ENCODE measurements at places on chromosomes 2 and 18.

DNA sequence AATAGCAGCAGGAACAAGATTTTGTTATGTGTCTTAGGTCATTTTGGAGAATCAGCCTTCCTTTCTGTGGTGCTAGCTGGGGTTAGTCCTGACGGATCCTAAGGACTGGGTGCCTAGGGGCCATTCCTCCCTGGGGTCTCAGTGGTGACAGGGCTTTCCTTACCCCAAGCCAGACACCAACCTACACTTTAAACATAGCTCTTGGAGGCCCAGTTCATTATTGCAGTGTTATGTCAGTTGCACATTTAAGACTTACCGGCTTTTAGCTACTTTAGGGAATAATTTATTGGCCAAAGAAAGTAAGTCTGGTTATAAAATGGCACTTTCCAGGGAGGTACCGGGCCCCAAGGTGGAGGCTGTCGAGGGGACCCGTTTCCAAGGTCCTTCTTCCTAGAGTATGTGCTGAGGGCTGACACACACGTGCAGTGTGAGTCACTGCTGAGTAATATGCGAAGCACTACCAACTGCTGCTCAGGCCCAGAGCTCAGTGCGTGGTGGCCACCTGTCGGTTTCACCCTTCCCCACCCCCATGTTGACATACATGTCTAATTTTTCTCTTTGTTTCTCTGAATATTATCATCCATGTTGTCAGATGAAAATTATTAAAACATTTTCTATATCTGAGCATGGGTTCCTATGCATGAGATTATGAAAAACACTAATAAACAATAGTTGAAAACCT is 37.0 kb upstream of the GRHL1 start:
- peak; percentile 17 for DNase-seq

GRCh38 chr2:57760381-57760801 is 286.2 kb upstream of the VRK2 start:
- DNase-seq: no peak

DNA sequence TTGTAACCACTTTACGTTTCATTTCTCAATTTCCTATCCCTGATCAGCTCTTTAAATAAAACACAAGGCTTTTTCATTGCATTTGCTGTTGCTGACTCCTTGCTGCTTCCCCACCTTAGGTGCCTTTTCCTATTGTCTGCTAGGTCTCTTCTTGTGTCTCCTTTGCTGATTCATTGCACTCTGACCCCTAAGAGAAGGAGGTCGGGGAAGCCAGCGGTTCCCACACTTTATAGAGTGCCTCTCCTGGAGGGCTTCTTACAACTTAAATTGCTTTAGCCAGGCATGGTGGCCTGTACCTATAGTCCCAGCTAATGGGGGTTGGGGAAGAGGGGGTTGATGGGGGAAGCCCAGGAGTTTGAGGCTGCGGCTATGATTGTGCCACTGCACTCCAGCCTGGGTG is 495.0 kb downstream of the DLGAP1 start:
- no peak for DNase-seq

DNA sequence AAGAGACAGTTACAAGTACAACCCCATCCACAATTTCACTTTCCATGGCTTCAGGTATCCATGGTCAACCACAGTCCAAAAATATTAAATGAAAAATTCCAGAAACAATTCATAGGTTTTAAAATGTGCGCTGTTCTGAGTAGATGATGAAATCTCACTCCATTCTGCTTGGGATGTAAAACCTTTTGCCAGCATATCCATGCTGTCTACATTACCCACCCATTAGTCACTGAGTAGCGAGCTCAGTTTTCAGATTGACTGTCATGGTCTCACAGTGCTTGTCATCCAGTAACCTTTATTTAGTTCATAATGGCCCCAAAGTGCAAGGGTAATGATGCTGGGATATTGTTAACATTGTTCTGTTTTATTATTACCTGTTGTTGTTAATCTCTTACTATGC is 40.5 kb downstream of the SMAD4 start:
- DNase-seq: peak; percentile 56

DNA sequence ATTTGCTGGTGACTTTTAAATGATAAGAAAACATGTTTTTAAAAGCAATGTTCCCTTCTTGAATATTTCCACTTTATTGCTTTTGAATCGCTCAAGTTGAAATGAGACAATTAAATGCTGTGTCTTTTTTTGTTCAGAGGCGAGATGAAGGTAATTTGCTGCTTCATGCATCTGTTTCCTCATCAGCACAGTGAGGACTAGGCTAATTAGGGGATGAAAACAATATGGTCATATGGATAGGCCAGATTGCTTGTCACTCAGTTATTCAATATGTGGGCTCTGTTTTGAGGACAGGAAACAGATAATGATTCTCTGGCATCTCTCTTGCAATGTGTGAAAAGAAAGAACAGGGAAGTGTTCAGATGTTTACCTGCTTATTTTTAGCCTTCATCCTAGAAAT is 61.0 kb downstream of the ERBB4 start:
- no peak for DNase-seq

DNA sequence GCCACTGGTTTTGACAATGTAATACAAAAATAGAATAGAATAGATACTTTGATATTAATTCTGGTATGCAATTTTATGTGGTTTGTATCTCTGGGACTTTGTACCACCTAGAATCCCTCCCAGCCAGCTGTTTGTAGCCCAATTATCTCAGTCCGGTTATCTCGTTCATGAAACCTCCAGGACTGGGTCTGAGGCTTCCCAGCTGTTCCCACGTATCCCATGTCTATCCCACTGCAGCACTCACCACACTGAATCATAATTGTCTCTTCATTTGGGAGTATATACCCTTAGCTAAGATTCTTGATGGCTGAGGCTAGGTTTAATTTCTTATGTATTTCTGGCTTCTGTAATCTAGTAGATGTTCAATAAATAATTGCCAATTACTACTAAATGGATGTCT is 104.4 kb upstream of the MAPRE2 start:
- no peak for DNase-seq

- no peak for DNase-seq
These were observed 98.1 kb upstream of the ACAA2 start for GRCh38 chr18:49911427-49911826.

GRCh38 chr18:41618147-41618546 is 336.9 kb upstream of the PIK3C3 start:
- no peak for DNase-seq

DNA sequence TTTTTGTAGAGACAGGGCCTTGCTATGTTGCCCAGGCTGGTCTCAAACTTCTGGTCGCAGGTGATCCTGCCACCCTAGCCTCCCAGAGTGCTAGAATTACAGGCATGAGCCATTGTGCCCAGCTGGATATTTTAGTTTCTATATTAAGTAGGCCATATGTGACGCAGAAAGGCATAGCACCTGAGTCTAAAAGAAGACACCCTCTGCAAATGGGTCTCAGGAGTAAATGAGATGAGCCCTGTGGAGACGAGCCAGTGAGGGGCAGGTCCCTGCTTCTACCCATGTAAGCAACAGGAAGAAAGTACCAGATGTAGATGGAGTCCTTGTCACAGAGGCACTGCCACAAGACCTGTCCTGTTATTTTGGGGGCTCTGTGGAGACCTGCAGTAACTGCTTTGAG is 322.4 kb downstream of the PTPRM start:
- no peak for DNase-seq

DNA sequence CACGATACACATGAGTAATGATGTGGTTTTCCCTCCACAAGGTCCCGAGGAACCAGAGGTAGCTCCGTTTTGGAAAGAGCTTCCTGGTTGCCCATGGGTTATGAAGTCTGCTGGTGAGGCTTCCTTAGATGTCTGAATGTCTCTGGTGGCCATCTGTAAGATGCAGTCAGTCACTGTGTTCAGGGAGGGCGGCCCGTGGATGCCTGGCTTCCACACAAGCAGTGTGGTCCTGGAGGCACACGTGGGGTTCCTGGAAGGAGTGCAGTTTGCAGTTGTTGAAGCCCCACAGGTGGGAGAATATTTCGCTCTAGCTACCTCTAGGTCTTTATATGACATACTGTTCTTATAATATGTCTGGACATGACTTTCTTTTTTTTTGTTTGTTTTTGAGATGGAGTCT is 209.0 kb downstream of the FAM210A start:
- no peak for DNase-seq

DNA sequence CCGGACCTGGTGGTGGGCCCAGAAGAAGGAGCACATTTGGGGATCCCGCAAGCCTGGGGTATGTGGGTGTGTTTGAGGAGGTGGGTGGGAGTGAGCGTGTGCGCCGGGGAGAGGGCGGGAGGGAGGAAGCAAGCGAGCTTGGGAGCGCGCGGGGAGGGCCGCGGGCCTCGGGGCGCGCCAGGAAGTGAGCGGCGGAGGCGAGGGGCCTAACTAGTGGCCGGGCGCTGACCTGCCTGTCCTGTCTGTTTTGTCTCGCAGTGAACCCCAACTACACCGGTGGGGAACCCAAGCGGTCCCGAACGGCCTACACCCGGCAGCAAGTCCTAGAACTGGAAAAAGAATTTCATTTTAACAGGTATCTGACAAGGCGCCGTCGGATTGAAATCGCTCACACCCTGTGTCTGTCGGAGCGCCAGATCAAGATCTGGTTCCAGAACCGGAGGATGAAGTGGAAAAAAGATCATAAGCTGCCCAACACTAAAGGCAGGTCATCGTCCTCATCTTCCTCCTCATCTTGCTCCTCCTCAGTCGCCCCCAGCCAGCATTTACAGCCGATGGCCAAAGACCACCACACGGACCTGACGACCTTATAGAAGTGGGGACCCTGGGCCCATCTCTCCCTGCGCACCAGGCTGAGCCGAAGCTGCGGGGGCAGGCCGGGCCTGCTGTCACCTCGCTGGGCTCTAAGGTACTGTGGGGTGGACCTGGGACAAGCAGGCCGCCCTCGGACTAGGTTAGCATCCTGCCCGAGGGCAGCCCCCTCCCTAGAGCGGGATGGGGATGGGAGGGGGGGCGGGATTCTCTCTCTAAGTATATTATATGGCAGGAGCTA is 1.2 kb downstream of the HOXD4 start:
- DNase-seq: no peak

GRCh38 chr2:27170581-27171337 is 22.0 kb downstream of the TCF23 start:
- DNase-seq: no peak

GRCh38 chr18:43876748-43877147 is 599.5 kb upstream of the SYT4 start:
- no peak for DNase-seq

GRCh38 chr2:26542676-26543505 is 65.0 kb upstream of the OTOF start:
- no peak for DNase-seq

- no peak for DNase-seq
These were observed 17.2 kb upstream of the HK2 start for GRCh38 chr2:74816540-74817303.

- DNase-seq: no peak
These were observed 409.8 kb downstream of the PLCL1 start for GRCh38 chr2:198214114-198214596.

- no peak for DNase-seq
These were observed 5.6 kb downstream of the FOSL2 start for GRCh38 chr2:28398101-28398834.

- DNase-seq: no peak
These were observed 61.8 kb upstream of the CTDP1 start for GRCh38 chr18:79617511-79618500.

Data from BJ (cell line).